D341Med (cell line): ENCODE measurements at places on chromosomes 7 and 10.

DNA sequence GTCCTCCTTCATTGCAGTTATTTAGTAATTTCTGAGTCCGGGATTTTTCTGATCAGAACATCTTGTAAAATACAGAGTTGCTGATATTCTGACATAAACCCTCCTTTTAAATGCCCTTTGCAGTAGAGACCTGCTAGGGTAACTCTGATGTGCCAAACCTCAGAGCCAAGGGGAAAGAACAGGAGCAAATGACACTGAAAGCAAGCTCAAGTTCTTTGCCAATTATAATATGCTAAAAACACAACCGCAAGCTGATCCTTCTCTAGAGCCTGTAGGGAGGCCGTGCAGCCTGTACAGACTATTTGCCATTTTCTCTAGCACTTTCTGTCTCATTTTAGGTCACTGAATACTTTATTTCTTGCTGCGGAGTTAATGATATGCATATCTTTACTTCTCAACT is 240.4 kb downstream of the CAMK1D start:
- no peak for DNase-seq

- no peak for DNase-seq
These were observed 43.4 kb downstream of the WASL start for GRCh38 chr7:123705211-123705901.

DNA sequence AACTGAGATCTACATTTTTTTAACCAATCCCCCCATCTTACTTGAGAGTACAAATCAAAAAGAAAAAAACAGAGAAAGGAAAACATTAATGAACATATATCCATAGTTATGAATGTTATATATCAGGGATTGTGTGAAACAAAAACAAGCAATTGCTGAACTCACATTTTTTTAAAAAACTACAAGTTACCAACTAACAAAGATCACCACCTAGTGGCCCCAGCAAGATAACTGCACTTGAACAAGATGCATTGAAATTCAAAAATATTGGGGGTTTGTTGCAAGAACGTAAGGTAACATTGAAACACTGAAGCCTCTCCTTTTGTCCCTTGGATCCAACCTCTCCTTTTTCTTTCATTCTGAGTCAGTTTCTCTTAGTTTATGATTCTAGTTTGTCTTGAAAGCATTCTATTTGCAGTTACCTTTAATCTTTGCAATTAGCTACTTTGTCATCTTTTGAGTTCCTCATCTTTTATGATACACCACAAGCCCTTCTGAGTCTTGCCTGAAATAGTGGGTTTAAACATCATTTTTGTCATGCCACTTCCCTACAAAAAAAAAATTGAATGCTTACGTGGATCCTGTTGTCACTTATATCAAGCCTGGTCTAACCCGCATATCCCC is 87.3 kb upstream of the TES start:
- peak; percentile 30 for DNase-seq

- DNase-seq, result no peak
These were observed 15.8 kb downstream of the EPHB4 start for GRCh38 chr7:100811480-100811879.

DNA sequence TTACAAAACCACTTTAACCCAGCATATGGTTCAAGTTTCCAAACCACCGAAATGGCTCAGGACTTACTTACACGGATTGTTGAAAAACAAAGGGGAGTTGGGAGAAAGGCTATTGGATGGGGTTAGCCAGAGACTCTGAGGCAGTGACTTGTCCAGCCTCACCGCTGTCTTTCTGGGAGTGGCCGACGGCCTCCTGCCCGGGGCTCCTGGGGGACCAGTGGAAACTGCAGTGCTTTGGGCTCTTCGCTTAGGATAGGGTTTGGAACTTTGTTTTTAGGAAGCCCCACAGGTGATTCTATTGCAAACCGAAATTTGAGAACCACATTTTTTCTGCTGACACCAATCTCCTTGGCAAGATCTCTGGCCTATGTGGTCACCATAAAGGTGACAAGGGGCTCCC is 38.1 kb upstream of the R3HCC1L start:
- no peak for DNase-seq
